ENCODE measurements at places on chromosomes 4 and X.
A peak's percentile ranks its signal among the peaks of the same experiment; 100 is the strongest.

DNA sequence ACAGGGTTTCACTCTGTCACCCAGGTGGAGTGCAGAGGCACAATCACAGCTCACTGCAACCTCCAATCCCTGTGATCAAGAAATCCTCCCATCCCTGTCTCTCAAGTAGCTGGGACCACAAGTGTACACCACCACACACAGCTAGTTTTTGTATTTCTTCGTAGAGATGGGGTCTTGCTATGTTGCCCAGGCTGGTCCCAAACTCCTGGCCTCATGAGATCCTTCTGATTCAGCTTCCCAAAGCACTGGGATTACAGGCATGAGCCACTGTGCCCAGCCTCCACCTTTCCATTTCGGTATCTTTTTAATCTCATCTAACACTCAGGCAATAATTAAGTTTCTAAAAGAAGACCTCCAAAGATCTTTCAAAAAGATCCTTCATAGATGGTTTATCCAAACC lies 22.9 kb downstream of the ADGRA3 start:
- DNase-seq = no peak

DNA sequence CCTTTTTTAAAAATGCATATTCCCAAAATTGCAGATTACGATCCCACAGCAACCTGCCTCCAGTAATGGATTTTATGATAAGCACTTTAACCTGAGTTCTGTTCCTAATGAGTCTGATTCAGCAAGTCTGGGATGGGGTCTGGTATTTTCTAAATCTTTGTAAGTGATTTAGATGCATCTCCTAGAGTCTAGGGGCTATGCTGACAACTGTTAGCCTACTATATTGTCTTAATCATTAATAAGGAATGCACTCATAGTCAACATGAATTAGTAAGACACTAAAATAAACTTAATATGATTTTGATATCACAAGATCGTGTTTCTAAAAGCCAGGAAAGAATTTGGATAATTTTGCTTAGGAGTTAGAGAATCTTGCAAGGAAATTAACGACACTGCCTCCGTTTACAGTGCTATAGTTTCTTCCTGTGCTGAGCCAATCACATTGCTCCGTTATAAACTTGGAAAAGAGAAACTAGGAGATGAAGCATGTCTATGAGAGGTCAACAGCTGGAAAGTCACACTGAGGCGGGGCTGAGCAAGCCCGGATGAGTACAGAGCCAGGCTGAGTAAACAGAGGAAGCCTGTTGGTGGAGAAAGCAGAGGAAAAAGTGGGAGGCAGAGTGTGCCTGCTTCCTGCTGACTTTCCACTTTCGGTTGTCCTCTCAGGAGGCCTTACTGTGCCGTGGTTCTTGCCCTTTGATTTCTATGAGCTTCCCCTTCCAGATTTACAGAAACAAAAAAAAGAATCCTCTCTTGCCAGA lies 5.4 kb downstream of the SCARB2 start:
- peak; percentile 69 for DNase-seq

- DNase-seq = no peak
Measured at GRCh38 chr4:181952478-181952877, 290.7 kb upstream of the TENM3 start.

DNA sequence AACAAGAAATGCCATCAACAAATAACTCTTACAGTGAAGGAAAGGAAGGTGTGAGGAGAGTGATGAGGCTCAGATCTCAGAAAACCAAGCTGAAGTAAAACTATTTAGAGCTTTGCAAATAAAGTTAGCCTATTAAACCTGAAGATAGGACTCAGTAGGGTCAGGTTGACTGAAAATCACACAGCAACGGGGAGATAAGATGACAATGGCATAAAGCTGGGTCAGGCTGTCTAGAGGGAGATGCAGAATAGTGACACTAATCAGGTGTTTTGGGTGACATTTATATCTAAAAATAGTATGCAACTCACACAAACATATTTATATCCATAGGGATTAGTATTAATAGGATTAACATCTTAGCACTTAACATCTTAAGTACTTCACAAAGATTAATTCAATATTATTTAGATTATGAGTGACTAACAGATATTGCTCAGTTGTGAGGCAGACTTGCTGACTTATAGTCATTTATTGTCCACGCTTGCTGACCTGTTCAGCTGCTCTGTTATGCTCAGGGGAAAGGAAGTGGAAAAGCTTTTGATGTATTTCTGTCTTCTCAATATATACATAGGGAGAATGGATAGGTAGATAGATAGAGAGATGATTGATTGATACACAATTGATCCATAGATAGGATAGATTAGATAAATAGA lies 130.7 kb upstream of the GUCY1A1 start:
- no peak for DNase-seq

- peak; percentile 73 for DNase-seq
Measured at GRCh38 chr4:6926081-6926480, 16.5 kb downstream of the TBC1D14 start.

DNA sequence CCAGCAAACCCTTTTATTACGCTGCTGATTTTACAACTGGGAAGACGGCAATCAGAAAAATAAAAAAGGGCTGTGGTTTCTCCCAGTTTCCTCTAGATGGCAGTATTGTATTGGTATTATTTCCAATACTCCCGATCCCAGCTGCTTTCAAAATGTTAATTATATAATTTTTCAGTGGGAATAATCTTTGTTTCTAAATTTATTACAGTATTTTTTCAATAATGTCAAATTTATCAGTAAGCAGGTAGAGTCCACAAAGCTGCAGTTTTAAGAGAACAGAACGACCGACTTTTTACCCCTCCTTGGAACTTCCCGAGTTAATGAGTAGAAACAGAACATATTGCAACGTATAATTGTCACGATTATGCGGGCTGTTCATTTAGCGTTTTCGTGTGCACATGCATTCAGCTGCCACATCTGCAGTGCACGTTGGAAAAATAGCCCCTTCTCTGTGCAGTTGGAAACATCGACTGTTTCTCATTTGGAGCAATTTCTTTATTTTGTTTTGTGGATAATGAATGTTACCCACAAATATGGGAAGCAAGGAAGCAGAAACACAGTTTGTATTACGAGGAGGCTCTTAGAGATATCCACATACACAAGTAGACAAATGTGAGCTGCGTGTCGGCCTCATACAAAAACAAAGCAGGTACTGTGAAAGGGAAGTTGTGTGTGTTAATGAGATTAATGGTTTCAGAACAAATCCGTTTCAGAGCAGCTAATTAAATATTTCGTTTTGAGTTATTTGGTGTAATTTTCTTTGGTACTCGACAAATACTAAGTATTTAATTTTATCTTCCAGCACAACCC lies 188.0 kb downstream of the STIM2 start:
- peak; percentile 73 for DNase-seq

GRCh38 chrX:9857575-9858474 lies 71.6 kb downstream of the SHROOM2 start:
- no peak for DNase-seq

DNA sequence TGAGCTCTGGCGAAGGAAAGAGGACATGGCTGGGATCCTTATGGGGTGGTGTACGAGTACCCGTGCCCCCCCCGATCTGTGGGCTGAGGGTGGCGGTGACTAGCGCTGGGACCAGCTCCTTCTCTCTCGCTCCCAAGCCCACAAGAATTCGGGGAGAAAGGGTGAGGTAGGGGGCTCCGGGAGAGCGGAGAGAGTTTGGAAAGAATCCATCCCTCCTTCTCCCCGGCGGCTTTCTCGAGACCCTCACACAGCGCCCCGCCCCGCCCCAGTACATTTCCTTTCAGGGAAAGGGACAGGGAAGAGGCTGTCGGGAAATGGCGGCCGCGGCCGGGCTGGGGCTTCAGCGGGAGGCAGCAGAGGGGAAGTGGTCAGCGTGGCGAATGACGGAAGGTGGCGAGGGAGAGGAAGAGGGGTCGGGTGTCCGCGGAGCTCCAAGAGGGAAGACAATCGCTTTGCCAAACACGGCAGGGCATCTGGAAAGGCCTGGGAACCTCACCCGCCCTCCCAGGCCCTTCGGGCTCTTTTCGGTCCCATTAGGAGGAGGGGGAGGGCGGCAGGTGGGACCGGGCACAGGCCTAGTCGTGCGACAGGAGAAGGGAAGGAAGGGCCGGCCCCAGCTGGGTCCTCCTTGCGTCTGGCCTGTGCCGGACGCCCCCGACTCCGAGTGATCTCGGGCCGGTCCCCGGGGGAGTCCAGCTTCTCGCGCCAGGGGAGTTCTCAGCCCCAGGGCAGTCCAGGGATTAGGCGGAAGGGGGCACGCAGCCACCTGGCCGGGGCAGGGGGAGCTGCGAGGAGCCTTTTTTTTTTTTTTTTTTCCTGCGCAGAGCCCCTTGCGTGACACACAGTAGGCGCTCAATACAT lies 10.2 kb downstream of the HNRNPH2 start:
- DNase-seq = no peak

DNA sequence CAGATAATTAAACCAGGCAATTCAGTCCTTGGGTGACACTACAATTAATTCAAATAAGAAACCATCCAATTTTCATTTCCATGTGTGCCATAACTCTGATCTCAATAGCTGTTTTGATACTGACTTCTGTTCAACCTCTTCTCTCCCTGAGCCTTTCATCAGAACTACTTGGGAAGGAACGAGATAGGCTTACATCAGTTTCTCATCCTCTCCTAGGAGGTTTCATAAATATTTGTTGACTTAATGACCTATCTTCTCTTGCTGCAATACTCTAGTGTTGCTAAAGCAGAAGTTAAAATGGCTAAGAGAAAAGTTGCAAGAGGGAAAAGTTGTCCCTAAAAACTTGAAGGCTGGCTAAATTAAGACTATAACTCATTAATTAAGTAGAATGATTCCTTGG lies 41.8 kb downstream of the PRKG2 start:
- DNase-seq = no peak

- DNase-seq = no peak
Measured at GRCh38 chrX:46254641-46255040, 290.6 kb downstream of the ZNF674 start.

- DNase-seq = peak; percentile 47
Measured at GRCh38 chr4:1676605-1677525, 7.2 kb downstream of the FAM53A start.

GRCh38 chr4:985123-985830 lies 1.6 kb upstream of the IDUA start:
- peak; percentile 64 for DNase-seq

- no peak for DNase-seq
Measured at GRCh38 chr4:115489279-115489678, 375.9 kb upstream of the NDST4 start.

DNA sequence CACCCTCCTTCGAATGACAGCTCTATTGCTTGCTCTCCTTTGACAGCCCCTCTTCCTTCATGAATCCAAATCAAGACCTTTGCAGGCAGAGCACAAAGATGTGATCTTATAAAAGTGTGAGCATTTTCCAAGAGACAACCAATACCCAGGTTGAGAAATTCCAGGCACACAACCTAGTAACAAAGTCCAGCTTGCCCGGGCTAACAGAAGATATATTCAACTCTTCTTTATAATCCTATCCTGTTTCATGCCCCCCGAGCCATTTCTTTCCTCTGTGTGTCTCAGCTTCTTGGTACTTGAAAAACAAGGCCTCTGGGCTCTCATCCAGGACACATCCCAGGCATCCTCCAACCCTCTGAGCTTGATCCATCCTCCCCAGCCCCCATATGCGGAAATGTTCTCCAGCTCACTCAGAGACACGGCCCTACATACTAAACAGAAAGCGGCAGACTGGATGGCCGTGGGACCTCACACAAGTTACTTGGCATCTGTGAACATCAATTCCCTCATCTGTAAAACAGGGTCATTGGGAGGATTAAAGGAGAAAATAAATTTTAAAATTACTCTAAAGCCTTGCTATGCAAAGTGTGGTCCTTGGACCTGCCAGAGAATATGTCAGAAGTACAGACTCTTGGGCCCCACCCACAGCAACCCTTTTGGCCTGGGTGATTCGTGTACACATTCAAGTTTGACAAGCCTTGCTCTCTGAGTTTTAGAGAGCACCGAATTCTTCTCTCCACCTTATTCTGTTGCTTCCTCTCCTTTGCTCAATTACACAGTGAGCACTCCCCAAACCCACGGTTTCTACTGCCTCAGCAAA lies 627.0 kb downstream of the BCOR start:
- DNase-seq = no peak

GRCh38 chr4:150229520-150229919 lies 151.3 kb downstream of the DCLK2 start:
- DNase-seq = no peak

- DNase-seq = no peak
Measured at GRCh38 chr4:108346818-108347210, 178.1 kb upstream of the LEF1 start.

DNA sequence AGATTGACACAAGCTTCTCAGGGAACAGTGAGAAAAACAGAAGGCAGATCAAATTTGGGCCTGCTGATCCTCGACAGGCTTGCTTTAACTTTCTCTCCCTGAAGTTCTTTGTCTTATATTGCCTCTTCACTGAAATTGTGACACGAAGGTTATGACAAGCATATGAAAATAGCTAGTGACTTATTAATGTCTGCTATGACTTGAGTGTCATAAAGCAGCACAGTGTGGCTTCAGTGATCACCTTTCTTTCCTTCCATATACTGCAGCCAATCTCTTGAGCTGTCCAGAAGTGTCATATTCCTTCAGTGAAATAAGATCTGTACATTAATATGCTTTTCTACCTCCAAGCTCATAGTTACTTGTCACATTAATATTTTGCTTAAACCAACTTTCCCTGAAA lies 870.2 kb downstream of the C4orf33 start:
- DNase-seq = no peak

GRCh38 chrX:56803850-56804681 lies 75.0 kb downstream of the NBDY start:
- DNase-seq = no peak

GRCh38 chr4:56360071-56360470 lies 27.2 kb downstream of the AASDH start:
- DNase-seq = no peak

DNA sequence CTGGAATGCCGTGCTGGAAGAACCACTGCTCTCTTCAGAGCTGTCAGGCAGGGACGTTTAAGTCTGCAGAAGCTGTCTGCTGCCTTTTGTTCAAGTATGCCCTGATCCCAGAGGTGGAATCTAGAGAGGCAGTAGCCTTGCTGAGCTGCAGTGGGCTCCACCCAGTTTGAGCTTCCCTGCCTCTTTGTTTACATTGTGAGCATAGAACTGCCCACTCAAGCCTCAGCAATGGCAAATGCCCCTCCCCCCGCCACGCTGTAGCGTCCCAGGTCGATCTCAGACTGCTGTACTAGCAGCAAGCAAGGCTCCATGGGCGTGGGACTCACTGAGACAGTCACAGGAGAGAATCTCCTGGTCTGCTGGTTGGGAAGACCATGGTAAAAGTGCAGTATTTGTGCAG lies 34.8 kb upstream of the MUC7 start:
- DNase-seq = no peak

- no peak for DNase-seq
Measured at GRCh38 chr4:25624616-25625015, 31.0 kb upstream of the SLC34A2 start.

- DNase-seq = no peak
Measured at GRCh38 chr4:147760176-147760575, 28.3 kb downstream of the ARHGAP10 start.

GRCh38 chrX:120269373-120270035 lies 18.9 kb downstream of the ZBTB33 start:
- DNase-seq = peak; percentile 35

- DNase-seq = no peak
Measured at GRCh38 chr4:123980736-123981300, 584.2 kb downstream of the SPRY1 start.

- no peak for DNase-seq
Measured at GRCh38 chr4:4985844-4986243, 33.4 kb downstream of the CYTL1 start.

GRCh38 chr4:173018446-173018845 lies 150.2 kb upstream of the GALNT7 start:
- no peak for DNase-seq

GRCh38 chrX:85012098-85012497 lies 8.4 kb downstream of the APOOL start:
- peak; percentile 35 for DNase-seq
